ENCODE measurements at places on chromosomes 7 and 10.
A peak's percentile ranks its signal among the peaks of the same experiment; 100 is the strongest.

DNA sequence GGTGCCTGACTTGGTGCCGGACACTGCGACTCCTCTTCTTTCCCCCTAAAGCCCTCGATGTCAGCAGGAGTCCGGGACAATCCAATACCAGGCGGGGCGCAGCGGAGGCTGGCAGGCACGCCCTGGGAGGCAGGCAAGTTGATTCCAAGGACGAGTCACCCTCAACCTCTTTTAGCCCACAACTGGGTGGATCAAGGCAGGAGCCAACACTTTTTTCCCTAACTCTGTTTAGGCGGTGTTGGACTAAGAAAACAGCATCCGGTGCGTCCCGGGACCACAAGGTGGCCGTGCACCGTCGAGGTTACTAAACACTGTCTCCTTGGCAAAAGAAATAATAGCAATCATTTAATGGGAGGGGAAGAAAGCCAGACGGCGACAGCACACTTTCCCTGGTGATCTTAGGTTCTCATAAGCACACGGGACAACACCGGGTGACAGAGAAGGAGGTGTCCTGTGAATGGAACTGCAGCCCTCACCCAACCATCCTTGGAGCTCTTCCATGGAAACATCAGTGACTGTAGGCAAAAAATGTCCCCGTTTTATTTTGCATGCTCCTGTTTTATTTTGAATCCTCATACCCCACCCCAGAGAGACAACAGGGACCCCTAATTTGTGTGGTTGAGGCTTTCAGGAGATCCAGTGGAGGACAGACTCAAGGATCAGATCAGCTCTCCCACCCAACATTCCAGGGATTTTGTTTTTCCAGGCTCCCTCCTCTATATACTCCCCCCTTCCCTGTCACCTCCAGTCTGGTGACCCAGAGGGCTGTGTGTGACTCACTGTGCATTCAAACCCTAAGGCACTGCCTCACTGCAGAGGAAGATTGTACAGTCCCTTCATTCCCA lies 1.3 kb upstream of the CALCR start:
- peak; percentile 38 for ATAC-seq

DNA sequence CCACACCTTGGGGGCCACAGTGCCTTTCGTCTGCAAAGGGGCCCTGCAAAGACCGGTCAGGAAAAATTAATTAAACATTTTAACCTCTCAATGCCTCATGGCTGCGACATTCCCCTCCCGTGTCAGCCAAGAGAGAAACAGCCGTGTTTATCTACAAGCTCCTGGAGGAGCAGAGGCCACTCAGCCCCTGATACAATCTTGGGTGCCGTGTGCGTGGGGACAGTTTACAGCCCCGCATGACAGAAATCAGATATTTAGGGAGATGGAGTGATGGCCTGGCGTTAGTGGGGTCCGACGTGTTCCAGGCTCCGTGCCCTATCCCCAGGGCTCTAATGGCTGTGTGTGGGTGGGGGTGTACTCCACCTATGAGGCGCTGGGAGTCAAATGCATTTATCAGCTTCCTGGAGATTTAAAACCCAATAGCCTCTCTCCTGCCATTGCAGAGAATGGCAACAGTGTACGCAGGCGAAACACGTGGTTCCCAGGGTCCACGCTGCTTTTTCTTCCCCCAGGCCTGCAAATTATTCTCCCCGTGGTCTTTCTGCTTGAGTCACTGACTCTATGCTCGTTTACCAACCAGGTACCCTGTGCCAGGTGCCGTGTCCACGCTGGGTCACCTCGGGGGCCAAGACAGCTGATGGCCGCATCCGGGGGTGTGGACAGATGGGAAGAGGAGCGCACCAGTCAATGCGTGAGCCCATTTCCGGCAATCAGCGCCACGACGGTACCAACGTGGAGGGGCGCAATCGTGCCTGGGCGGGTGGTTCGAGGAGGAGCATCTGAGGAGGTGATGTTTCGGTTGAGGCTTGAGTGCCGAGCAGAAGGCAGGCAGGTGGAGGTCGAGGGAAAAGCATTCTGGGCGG lies 26.6 kb upstream of the PSMG3 start:
- no peak for ATAC-seq

DNA sequence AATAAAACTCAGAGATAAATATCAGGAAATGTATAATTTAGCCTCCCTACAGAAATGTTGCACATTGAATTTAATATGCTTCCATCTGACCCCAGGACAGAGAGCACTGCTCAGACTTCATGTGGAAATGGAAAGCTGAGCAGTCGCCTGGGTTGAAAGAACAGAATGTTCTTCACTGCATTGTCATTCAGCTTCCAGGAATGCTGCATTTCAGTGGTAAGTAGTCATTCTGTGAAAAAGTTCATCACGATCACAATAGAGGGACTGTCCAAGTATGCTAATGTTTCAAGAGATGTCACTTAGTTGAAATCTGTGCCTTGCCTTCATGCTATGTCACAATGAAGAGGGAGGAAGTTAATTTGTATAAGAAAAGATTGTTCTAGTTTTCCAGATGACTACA lies 147.3 kb downstream of the NRCAM start:
- ATAC-seq, result peak; percentile 49

DNA sequence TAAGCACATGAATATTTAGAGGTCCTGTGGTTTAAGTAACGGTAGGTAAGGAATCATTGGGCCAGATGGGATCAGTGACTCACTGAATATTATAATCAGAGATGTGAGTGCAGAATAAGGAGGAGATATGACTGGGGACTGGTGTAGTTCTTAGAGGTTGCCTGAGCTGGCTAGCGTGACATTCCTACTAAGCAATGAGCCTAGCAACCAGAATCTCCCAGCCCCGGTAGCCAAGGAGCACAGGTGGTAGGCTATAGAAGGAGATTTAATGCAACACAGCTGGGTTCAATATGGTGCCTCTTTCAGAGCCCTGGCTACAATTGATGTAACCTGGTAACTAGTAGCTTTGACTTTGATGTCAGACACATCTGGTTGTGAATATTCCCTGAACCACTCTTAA lies 641.6 kb downstream of the AUTS2 start:
- no peak for ATAC-seq

GRCh38 chr7:40506158-40506557 lies 371.4 kb downstream of the SUGCT start:
- no peak for ATAC-seq

DNA sequence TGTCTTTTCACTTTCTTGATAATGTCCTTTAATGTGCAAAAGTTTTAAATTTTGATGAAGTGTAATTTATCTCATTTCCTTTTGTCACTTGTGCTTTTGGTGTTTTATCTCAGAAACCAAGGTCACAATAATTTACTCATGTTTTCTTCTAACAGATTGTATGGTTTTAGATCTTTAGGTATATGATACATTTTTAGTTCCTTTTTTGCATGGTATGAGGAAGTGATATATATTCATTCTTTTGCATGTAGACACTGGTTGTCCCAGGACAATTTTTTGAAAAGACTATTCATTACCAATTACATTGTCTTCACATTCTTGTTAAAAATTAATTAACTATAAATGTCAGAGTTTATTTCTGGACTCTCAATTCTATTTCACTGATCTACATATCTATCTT lies 39.8 kb upstream of the GPR22 start:
- no peak for ATAC-seq

DNA sequence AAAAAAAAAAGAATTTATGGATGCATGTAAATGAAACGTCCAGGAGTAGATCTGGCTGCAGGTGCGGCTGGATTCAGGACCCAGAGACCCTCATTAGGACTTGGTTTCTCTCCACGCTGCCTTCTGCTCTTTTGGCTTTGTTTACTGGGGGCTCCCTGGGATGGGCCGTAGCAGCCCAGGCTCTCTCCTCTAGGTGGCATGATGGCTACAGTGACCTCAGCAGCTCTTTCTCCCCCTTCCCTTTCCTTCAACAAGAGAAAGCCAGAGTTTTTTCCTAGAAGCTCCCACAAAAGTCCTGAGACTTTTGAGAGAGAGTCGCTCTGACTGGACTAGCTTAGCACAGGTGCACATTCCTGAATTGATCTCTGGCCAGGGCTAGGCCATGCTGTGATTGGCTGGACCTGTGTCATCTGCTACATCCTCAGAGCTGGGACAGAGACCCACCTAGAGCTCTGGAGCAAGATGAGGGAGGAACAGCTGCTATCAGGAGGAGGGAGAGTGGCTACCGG lies 67.8 kb upstream of the PDCD4 start:
- ATAC-seq, result peak; percentile 74

GRCh38 chr7:37162106-37162505 lies 286.6 kb downstream of the ELMO1 start:
- no peak for ATAC-seq

DNA sequence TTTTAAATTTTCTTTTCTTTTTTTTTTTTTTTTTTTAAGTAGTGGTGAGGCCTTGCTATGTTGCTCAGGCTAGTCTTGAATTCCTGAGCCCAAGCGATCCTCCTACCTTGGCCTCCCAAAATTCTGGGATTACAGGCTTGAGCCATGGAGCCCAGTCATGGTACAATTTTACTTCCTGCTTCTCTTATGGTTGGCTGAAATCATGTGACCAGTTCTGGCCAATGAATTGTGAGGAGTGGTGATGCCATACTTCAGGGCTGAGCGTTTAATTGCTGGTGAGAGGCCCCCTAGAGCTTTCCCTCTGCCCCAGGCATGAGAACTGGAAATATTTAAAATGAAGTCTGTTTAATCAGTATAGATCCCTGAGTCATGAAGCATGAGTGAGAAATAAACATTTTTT lies 22.2 kb upstream of the BAIAP2L1 start:
- no peak for ATAC-seq

DNA sequence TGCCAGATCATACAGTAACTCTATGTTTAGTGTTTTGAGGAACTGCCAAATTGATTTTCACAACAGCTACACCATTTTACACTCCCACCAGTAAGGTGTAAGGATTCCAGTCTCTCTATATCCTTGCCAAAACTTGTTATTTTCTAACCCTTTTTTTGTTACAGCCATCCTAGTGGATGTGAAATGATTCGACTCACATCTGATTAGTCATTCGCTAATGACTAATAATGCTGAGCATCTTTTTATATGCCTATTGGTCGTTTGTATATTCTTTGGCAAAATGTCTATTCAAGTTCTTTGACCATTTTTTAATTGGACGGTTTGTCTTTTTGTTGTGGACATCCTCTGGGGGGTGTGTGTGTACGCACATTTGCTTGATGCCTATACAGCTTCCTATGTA lies 142.8 kb downstream of the DGKB start:
- no peak for ATAC-seq

DNA sequence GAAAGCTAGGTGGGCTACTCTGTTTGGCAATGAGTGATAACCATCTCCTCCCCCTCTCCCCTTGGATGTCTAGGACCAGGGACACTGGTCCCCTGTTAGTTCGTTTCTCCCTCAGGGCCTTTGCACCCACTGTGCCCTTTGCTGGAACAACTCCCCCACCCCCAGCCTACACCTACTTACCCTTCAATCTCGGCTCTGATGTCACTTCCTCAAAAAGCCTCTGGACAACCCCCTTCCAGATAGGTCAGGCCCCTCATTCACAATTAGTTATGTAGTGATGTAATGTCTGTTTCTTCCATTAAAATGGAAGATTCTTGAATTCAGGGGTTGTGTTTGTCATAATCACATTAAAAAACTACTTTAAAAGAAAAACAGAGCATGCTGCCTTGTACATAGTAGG lies 152.9 kb downstream of the SNX10 start:
- ATAC-seq, result no peak

DNA sequence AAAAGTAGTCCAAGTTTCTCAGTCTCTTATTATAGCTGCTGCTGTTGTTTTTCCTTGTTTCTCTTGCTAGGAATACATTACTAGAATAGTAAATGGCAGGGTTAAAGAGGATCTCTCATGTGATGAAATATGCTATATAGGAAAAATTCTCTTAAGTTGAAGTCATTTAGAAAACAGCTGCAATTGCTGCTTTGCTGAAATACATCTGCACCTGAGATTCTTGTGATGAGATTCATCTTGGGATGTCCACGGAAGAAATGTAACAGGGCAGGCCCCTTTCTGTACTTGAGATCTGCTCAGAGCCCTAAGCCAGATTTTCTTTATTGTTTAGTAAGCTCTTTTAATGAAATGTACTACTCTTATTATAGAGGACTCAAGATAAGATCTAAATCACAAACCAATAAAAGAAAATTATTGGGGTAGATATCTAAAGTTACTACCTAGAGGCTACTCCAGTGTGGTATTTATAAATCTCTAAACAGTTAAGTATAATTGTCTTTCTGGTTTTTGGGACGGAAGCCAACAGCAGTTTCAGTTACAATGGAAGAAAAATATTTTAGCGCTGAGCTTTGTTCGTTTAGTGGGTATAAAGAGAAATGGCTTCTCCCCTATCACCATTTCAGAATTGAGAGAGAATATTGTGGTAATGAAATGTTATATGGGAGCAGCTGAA lies 701.5 kb downstream of the KCNMA1 start:
- ATAC-seq, result no peak

GRCh38 chr10:3166496-3167290 lies 5.9 kb downstream of the PITRM1 start:
- no peak for ATAC-seq

DNA sequence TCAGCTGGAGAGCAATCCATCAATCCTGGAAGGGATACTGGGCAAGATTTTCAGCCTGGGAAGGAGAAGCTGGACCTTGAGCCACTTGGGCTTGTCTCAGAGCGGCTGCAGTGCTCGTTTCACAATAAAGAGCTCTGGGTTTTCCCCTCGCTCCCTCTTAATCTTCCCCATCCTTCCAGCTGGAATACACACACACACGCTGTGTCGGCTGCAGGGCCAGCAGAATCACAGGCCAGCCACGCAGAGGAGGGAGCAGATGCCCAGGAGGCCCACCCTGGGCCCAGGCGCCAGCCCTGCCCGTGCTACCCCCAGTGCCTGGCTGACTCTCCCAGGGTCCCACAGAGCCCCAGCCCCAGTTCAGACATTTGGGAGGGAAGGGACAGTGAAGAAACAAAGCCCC lies 255.1 kb downstream of the TNS3 start:
- no peak for ATAC-seq

GRCh38 chr7:80302636-80303035 lies 168.0 kb downstream of the GNAI1 start:
- ATAC-seq, result no peak

DNA sequence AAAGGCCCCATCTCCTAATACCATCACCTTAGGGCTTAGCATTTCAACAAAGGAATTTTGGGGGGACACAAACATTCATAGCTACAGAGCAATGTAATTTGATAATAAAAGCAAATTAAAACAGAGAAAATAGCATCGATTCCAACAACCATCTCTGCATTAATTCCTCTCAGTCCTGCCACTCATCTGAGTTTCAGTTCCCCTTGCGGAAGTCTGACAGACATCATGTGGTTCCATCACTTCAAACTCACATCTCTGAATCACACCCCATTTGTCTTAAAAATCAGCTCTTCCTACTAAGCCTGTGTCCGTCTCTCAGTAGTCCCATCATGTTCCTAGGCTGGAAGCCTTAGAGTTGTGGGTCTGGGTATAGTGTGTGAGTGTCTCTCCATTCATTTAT lies 3.6 kb downstream of the ADCK2 start:
- peak; percentile 69 for ATAC-seq

DNA sequence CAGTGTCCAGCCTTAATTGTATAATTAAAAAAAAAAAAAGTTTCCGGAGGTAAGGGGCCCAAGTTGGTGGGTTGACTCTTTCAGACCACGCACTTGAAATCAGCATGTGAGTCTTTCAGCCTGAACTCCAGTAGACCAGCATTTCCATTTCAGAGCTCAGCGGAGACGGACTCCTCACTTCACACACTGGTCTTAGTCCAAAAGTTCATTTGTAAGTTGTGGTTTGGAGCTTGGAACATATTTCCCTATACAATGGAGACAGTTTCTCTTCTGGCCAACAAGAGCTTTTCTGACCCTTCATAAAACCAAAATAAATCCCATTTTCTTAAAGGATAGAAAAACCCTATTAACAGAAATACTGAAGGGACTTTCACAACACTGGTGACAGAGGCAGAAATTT lies 41.0 kb downstream of the ATXN7L1 start:
- no peak for ATAC-seq

- ATAC-seq, result no peak
Observed at GRCh38 chr10:30574432-30574796, 55.1 kb downstream of the LYZL2 start.

GRCh38 chr10:129926066-129927055 lies 37.7 kb downstream of the EBF3 start:
- ATAC-seq, result no peak

Data from stimulated activated memory B cell treated with anti-CD40 and anti-IgM and Interleukin-4, amounts not matched to agents 10 μg/mL and 1 μg/mL and 100 μg/mL, for 72 hours (primary cell).